ENCODE measurements at places on chromosomes 3 and 15.

DNA sequence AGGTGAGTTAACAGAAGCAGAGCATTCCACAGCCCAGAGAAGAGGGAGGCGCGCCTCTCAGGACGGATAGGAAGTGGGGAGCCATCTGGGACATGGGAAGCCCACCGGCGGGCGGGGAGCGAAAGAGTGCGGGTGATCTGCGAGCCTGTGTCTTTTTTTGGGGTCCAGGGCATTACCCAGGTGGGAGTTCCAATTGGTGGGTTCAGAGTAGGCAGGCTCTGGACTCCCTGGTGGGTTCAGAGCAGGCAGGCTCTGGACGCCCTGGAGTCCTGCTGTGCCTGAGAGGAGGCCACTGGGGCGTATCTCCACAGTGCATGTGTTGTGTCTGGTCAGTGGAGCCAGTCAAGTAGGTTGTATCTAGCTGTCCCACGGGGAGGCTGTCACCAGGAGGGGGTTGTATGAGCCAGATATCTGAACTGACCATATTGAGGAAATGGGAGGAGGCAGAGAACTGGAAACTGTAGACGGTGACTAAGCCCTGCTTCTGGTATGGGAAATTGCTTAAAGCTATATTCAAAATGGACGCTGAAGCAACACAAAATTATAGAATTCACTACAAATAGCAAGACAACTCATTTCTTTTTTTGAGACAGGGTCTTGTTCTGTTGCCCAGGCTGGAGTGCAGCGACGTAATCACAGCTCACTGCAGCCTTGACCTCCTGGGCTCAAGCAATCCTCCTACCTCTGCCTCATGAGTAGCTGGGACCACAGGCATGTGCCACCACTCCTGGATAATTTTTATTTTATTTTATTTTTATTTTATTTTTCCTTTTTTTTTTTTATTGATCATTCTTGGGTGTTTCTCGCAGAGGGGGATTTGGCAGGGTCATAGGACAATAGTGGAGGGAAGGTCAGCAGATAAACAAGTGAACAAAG lies 34.5 kb upstream of the CHST2 start:
- peak; percentile 29 for DNase-seq

- no peak for DNase-seq
Measured at GRCh38 chr15:78407608-78408354, 30.2 kb upstream of the IREB2 start.

- no peak for DNase-seq
Measured at GRCh38 chr15:67137951-67138848, 72.8 kb downstream of the SMAD3 start.

DNA sequence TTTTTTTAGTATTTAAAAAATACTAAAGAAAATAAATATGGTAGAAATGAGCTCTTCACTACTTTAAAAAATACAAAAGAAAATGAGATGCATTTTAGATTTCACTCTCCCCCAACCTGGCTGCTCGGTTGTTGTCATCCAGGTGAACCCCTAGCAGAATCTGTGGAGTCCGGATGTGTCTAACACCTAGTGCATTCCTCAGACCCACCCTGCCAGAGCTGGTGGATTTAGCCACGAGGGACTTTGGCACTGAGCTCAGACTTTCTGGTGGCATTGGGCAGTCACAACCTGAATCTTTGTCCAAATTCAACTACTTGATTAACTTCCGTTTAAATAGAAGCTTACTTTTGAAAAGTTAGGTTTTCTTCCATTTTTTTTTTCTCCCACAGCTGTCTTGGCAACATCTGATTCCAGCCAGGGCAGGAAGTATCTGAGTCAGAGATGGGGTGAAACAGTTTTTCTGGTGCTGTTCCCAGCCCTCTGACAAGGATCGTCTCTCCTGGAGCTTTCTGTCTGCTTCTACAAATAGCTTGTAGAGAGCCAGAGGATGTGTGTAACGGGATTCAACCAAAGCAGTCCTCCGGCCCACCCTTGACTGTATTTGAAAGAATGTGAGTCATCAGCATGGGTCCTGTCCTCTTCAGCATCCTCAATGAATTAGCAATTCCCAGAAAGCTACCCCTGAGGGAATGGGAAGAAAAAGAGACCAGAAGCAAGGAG lies 301.8 kb upstream of the MCTP2 start:
- no peak for DNase-seq

DNA sequence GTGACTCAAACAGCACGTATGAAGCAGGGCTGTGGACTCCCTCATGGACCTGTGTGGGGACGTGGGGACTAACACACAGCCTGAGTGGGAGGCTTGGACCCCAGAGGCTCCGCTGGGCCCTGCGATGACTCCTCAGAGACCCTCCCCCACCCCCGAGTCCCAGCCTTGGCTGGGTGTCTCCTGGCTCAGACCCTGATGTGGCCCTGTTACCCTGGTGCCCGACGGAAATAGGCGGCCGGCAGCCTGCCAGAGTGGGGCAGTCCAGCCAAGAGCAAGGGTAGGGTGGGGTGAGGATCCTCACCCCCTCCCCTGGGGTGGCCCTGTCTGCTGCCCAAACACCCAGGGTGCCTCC lies 15.3 kb downstream of the TNK2 start:
- peak; percentile 76 for DNase-seq

DNA sequence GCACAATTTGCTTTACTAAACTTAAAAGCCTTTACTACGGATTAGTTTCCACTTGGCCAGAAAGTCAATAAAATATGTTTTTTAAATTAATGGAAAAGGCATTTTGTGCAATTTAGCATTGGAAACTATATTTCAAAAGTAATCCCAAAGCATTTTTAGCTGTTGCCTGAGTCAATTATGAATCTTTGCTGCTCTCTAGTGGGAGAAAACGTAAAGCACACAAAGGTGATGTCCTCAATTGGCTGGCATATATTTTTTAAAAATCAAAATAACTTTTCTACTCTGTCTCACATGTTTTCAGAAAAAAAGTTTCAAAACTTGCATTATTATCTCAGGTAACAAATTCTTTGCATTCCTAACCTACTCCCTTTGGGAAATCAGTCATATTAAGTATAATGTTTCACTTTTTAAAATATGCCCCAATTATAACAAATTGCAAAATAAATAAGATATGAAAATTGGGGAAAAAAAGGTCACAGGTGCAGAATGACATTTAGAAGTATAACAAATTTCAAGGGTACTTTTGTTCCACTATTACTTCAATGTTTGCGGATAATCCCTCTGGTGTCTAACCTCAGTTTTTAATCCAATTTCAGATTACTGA lies 47.2 kb upstream of the TEX55 start:
- DNase-seq, result no peak

DNA sequence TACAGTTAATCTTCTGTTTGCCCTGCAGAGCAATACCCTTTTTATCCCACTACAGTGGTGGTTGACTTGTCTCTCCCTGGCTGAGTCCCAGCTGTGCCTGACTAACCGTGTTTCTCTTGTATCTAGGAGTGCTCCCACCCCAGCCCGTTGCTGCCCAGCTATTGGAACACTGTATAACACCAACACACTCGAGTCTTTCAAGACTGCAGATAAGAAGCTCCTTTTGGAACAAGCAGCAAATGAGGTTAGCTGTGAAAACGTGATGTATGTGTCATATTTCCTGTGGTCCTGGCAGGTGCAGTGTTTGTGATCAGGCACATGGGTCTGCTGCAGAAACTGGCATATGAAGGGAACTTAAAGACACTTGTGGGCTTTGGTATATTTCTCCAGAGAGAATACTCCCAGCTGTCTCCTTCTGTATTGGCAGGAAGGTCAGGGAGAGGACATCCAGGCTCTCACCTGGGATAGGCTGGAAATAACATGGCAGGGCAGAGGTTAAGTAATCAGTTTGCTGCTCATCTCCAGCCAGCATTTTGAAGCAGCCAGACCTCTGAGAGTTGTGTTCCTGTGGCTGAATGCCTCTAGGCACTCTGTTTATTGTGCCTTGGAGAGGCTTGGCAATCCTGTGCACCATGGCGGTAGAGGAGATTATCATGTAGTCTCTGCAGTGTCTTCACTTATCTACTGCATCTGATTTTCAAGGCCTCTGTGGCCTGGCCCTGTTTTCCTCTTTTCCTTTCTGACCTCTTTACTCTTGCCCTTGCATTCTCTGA lies 34.8 kb downstream of the ATG7 start:
- peak; percentile 14 for DNase-seq

- peak; percentile 58 for DNase-seq
Measured at GRCh38 chr3:16550676-16551341, 37.3 kb upstream of the RFTN1 start.

- DNase-seq, result no peak
Measured at GRCh38 chr3:20230954-20231353, 44.9 kb upstream of the SGO1 start.

DNA sequence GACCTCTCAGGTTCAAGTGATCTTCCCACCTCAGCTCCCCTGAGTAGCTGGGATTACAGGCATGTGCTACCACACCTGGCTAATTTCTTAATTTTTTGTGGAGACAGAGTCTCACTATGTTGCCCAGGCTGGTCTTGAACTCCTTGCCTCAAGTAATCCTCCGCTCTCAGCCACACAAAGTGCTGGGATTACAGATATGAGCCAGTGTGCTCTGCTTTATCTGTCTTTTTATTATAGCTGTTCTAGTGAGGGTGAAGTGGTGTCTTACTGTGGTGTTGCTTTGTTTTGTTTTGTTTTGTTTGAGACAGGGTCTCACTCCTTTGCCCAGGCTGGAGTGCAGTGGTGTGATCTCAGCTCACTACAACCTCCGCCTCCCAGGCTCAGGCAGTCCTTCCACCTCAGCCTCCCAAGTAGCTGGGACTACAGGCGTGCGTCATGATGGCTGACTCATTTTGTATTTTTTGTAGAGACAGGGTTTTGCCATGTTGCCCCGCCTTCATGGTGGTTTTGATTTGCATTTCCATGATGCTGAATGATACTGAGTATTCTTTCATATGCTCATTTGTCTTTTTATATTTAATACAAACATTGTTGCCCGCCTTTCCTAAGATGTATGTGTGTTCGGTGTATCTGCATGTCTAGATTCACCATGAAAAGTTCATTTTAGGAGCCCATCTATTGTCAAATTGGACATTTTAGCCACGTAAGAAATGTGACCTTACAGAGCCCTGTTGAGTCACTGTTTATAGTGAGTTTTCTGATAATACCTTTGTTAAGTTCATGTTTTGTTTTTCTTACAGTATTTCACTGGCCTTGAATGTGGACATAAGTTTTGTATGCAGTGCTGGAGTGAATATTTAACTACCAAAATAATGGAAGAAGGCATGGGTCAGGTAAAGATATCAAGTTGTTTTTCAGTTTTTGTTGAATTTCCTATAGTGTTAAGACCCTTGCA lies 80.6 kb downstream of the ARIH1 start:
- DNase-seq, result no peak

GRCh38 chr3:132804498-132804897 lies 82.3 kb upstream of the NPHP3 start:
- no peak for DNase-seq

GRCh38 chr15:65067645-65068402 lies at the start of gene RASL12:
Gene RASL12 (minus strand): TSS chr15:65067991. CDS start chr15:65067835, 156 bp downstream.
- DNase-seq, result no peak

- no peak for DNase-seq
Measured at GRCh38 chr15:40737048-40737447, 18.0 kb downstream of the RMDN3 start.

DNA sequence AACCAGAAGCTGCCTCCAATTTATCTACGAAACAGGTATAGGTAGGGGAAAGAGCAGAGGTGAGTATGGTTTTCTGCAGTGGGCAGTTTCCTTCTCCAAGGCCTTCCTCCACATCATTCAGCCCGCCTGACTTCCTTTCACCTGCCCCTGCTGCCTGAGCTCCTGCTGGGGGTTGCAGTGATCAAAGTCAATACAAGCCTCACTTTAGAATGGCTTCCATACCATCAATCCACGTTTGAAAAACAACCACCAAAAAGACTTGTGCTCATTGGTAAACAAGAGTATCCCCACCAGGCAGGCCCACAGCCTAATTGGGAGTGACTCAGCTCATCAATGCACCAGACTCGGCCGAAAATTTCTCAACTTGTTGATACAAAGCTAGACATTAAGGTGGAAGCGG lies 159.9 kb downstream of the MAGI1 start:
- no peak for DNase-seq

DNA sequence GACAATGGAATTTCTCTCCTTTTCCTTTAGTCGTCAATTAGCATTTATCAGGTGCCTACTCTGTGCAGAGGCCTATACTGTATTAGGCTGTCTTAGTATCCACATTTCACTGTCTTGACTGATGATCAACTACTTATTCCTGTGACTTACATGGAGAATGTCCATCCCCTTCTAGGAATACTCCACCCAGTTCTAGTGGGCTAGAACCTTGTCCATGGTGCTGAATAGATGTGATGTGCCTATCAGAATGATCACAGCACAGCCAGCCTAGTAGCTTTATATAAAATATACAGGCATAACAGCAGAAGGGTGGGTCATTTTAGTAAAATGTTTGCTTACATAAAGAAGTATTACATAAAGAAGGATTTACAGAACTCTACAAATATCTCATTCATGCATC lies 621.4 kb downstream of the PDCD6IP start:
- no peak for DNase-seq

DNA sequence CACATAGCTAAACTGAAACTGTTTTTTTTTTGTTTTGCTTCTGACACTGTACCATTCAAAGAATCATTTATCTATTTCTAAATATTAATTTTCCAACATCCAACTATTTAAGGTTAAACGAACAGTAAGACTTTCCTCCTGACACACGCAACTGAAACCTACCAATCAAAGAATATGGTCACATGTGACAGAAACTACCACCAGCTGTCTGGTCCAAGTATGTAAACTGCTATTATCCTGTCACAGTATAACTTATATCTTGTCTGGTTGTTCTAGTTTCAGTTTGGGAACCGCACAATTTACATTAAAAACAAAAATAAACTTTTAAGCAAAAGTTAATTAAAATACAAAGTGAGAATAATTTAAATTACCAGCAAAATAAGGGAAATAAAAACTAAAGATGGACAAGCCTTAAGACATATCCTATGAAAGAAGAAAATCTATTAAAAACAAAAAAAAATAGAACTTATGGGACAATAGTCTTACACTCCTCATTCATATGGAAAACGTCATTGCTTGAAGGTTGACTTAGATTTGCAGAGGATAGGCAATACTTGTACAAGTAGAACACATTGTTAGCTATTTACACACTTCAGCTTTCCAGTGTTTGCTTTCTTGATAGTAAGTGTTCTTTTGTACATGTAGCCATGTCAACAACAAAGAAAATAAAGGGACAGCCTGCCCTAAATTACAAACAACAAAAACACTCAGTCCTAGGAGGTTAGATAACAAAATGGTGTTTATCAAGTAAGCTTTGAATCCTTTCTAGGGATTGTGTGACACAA lies 26.8 kb upstream of the CHRM5 start:
- no peak for DNase-seq

- no peak for DNase-seq
Measured at GRCh38 chr15:80925597-80926059, 64.0 kb downstream of the MESD start.

DNA sequence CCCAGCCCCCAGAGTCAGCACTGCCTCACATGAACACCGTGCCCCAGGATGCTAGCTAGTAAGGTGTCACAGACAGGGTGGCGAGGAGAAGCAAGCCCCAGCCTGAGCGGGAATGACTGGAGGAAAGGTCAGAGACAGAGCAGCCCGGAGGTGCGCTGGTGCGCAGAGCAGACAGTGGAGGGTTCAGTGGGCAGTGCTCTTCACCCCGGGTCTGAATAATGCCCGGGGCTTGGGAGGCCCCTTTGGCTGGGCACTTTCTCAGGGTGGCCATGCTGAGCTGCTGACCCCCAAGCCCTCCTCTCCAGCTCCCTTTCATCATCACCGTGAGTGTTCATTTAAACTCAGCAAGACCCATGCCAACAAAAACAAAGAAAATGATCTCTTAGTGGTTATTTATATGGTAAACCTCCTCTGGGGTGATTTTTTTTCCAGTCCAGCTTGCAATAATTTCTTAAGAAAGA lies 110.8 kb downstream of the VGLL4 start:
- no peak for DNase-seq

GRCh38 chr3:178707311-178708031 lies 171.2 kb downstream of the KCNMB2 start:
- no peak for DNase-seq
